ENCODE measurements at places on chromosomes 7 and 10.

DNA sequence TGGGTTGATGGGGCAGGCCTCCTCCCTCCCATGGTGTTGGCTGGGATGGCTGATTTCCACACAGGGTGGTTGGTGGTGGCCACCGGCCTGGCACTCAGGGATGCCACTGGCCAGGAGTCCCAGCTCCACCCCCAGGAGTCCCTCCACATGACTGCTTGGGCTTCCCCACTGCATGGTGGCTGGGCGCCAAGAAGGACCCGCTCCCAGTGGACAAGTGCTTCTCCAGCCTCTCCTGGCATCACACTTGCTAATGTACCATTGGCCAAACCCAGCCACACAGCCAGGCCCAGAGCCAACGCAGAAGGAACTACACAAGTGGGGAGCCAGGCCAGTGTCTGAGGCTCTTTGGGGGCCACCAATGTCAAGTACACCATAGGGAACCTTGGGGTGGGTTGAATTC is 73.6 kb upstream of the DNAAF5 start:
- DNase-seq = no peak

- no peak for DNase-seq
Measured at GRCh38 chr7:19362099-19362498, 216.9 kb upstream of the FERD3L start.

- no peak for DNase-seq
Measured at GRCh38 chr7:65968256-65969185, 13.5 kb downstream of the GUSB start.

GRCh38 chr10:132624847-132625471 is 87.4 kb downstream of the INPP5A start:
- DNase-seq = no peak

GRCh38 chr10:133608855-133609254 is 17.7 kb downstream of the FRG2B start:
- DNase-seq = no peak

DNA sequence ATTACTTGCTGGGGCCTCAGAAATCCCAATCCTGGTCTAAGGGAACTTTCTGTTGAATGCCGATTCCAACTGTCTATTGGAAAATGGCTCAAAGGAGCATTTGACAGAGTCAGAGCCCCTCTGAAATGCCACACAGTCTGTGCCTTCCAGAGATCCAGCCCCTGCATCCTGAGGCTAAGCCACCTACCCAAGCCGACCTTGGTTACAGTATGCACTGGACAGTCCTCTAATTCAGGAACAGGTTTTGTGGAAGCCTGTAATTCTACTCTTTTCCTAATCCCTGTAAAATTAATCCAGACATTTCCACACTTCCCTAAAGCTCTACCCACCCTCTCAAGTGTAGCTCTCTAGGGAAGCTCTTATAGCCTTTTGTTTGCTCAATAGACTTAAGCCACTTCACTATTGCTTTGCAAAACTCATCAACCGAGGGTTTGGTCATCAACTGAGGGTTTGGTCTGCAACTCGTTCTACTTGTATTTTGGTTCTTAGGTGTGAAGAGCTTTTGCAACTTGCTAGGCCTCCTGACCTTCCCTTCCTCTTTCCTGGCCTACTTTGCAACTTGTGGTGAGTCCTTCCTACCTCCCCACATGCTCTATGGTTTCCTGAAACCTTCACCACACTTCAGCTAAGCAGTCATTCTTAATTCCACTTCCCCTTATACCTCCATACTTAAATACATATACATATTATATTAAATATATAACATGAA is 364.8 kb downstream of the SFMBT2 start:
- no peak for DNase-seq

DNA sequence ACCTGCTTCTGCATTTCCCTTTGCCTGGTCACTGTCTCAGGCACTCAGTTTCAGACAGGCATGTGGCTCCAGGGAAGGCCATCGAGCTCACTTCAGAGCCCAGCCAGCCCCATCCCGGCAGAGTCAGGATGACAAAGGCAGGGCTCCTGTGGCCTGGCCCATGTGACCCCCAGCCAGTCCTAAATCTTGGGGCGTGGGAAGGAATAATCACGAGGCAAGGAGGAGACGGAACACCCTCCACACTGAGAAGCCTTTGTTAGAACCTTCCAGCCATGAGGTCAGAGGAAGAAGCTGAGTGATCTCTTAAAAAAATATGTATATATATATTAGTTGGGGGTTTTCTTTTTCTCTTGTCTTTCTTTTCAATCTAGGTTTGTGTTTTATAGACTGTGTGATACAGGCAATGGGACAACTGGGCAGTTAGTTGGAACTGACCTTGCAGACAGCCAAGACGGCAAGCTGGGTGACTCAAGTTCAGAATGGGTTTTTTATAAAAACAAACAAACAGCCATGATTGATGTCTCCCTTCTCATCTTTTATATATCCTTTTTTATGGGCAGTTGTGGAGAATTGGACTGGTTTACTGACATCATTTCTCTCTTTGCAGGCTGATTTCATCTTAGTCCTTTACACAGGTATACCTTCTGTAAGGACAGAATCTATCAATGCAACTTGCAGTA is 60.8 kb downstream of the CHN2 start:
- DNase-seq = no peak

Data from right lung (tissue), 10 donors.